ENCODE measurements at places on chromosomes 2 and 18. TPM values are rescaled to one million over a fixed set of nuclear protein-coding genes. Genes with fewer than 3 reads are reported as not detected.

The MAB21L4 gene
- not detected for total RNA-seq

The TRIM43 gene
- not detected for total RNA-seq

The ST8SIA3 gene
- not detected for total RNA-seq

GRCh38 chr18:28167835-28168349, 9.0 kb downstream of the CDH2 start:
- no peak overlapping the region for H3K4me3 ChIP-seq
- no peaks in the 10 kb centered on the region for H3K36me3 ChIP-seq
- H3K4me1 ChIP-seq, result no peaks in the 10 kb centered on the region

DNA sequence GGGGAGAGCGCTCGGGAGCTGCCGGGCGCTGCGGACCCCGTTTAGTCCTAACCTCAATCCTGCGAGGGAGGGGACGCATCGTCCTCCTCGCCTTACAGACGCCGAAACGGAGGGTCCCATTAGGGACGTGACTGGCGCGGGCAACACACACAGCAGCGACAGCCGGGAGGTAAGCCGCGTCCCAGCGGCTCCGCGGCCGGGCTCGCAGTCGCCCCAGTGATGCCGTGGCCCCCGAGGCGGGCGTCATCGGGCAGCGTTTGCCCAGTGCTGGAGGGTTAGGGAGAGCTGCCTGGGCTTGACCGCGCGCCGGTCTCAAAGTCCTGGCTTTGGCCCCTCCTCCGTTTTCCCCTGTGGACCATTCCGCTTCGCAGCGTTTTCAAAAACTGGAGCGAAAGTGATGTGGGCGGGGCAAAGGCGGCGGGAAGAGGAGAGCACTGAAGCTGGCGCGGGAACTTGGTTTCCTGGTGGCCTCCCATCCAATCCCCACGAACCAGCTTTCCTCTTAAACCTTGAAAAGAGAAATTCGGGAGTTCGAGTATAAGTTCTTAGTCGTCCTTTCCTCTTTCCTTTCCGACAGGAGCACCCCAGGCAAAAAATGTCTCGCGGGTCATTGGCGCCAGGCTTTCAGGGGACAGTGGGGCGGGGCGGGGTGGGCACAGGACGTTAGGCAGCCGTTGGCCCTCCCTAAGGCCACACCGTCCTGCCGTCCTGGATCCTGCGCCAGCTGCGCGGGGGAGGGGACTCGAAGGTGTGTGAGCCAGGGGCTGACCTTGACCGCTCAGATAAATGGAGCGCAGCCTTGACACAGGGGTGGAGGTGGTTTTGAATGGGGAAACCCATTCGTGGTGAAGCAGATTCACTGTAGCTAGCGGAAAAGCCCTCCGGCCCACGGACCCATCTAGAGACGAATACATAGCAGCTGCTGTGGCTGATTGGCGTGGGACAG, 821 bp downstream of the TYMS start:
- H3K27me3 ChIP-seq, result no peaks in the 10 kb centered on the region
- H3K4me3 ChIP-seq, result peak overlapping the region; percentile 57
- peaks cover 15% of the 10 kb centered on the region for H3K4me1 ChIP-seq
- H3K36me3 ChIP-seq, result no peaks in the 10 kb centered on the region

DNA sequence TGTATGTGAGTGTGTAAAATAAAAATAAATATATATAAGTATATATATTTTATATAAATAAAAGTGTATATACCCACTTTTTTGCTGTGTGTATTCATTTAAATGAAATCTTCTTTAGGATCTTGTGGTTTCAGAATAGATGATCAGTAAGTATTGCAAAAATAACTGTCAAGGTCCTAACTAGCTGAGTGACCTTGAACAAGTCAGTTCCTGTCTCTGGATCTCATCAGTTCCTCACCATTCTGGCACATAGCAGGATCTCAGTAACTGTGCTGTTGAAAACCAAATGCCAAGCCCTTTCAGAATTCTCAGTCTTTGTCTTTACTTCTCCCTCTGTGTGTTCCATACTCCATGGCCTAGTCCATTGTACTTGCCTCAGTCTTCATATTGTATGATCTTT, 115.3 kb upstream of the CXCR4 start:
- H3K27me3 ChIP-seq, result no peaks in the 10 kb centered on the region
- no peak overlapping the region for H3K4me3 ChIP-seq
- no peak overlapping the region for H3K27ac ChIP-seq
- H3K4me1 ChIP-seq, result peaks cover 5% of the 10 kb centered on the region

The SCN2A gene
- total RNA-seq, result not detected

The TCF7L1 gene
- 0.16 TPM for total RNA-seq

The CFC1 gene
- total RNA-seq, result not detected

- no peak overlapping the region for H3K27ac ChIP-seq
- DNase-seq, result no peak
- H3K4me3 ChIP-seq, result no peak overlapping the region
- H3K4me1 ChIP-seq, result no peaks in the 10 kb centered on the region
- no peaks in the 10 kb centered on the region for H3K36me3 ChIP-seq
Measured at GRCh38 chr2:55934337-55934736, 10.8 kb upstream of the EFEMP1 start.

DNA sequence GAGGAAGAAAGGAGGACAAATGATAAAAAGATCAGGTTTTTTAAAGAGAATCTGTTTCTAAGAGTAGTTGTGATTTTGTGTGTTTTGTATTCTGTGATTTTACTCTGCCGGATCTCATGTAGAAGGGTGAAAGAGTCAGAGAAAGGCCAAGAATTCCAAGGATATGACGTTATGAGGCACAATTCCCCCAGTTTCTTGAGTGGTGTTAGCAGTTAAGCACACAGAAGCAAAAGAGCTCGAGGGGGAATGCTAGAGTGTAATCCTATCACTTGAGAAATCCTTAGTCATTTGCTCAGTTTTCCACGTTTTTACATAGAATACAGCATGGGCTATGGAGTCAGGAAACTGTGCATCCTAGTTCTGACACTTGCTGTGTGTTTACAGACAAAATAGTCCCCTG, 34.8 kb downstream of the METTL4 start:
- H3K4me1 ChIP-seq, result no peaks in the 10 kb centered on the region
- no peaks in the 10 kb centered on the region for H3K27me3 ChIP-seq
- no peak overlapping the region for H3K27ac ChIP-seq
- no peak for DNase-seq

GRCh38 chr2:158797963-158798700, 3.0 kb downstream of the DAPL1 start:
- H3K4me1 ChIP-seq, result no peaks in the 10 kb centered on the region
- H3K27ac ChIP-seq, result no peak overlapping the region
- no peaks in the 10 kb centered on the region for H3K36me3 ChIP-seq
- no peaks in the 10 kb centered on the region for H3K27me3 ChIP-seq

GRCh38 chr2:182068811-182069210, 83.2 kb downstream of the PPP1R1C start:
- H3K27me3 ChIP-seq, result no peaks in the 10 kb centered on the region
- no peak for DNase-seq
- no peaks in the 10 kb centered on the region for H3K4me1 ChIP-seq
- no peak overlapping the region for H3K4me3 ChIP-seq
- no peak overlapping the region for H3K27ac ChIP-seq
- H3K36me3 ChIP-seq, result no peaks in the 10 kb centered on the region

GRCh38 chr2:109406301-109406700, 207.5 kb downstream of the SEPTIN10 start:
- H3K4me3 ChIP-seq, result no peak overlapping the region
- no peaks in the 10 kb centered on the region for H3K27me3 ChIP-seq
- no peaks in the 10 kb centered on the region for H3K36me3 ChIP-seq
- DNase-seq, result no peak

The ACKR3 gene
- total RNA-seq, result 3.6 TPM

DNA sequence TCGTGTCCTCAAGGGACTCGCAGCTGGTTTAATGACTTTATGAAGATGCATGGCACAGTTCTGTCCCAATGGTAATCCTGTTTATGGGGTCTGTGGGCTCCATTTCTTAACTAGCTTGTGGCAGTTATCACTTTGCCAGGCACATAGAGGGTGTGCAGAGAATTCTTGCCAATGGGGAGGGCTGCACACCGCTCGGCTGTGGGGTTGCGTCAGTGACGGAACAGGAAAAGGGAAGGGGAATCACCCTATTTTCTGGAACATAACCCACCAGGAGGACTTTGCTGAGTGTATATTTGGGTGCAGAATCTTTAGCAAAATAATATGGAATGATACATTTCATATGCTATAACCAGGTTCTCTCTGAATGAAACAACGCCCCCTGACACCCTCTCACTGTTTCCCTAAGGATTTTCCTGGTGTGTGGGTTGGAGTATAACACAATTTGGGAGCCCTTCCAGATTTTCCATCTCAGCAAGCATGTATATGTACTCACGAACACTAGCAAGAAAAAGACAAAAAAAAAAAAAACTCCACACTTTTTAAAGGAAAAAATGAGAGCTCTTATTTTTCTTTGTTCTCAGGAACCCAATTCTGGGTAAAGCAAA, 43.9 kb upstream of the TRIB2 start:
- no peak overlapping the region for H3K4me3 ChIP-seq
- H3K27me3 ChIP-seq, result no peaks in the 10 kb centered on the region
- no peak for DNase-seq
- no peaks in the 10 kb centered on the region for H3K36me3 ChIP-seq
- no peaks in the 10 kb centered on the region for H3K4me1 ChIP-seq
- no peak overlapping the region for H3K27ac ChIP-seq

DNA sequence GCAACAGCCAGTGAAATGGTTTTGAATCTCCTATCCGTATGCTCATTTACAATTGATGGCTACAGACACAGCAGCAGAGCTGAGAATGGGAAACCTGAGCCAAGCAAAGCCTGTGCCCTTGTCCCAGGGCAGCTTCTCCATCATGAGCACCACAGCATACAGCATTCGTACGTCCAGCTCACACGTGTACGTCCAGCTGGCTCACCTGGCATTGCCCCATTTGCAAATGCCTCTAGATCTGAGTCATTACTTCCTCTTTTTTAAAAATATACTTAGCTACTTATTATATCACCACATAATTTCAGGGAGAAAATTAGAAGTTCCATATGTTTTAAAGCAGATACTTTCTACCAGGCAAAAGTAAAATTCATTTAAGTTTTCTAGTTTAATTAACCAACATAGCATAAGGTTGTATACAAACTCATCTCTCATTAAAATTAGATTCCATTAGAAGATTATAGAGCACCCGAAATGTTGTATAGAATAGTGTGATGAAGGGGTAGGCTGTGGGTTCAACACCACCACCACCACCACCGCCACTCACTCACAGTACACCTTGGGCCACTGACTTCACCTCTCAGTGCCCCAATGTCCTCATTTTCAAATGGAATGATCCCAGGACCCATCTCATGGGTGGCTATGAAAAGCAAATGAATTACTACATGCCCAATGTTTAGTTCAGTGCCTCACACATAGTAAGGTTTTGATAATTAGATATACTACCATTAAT, 31.4 kb upstream of the TMEM177 start:
- H3K36me3 ChIP-seq, result no peaks in the 10 kb centered on the region
- no peak for DNase-seq
- H3K4me1 ChIP-seq, result no peaks in the 10 kb centered on the region
- no peak overlapping the region for H3K4me3 ChIP-seq
- no peak overlapping the region for H3K27ac ChIP-seq

The SGPP2 gene
- 4.0 TPM for total RNA-seq

DNA sequence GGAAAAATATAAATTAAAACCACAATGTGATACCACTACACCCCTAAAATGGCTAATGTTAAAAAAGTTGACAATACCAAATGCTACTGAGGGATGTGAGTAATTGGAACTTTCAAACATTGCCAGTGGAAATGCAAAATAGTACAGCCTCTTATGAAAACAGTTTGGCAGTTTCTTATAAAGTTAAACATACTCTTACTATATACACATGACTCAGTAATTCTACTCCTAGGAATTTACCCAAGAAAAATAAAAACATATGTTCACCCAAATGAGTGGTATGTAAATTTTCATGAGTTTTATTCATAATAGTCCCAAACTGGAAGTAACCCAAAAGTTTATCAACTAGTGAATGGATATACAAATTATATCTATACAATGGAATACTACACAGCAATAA, 228.0 kb downstream of the CYP26B1 start:
- H3K27me3 ChIP-seq, result no peaks in the 10 kb centered on the region
- H3K4me1 ChIP-seq, result no peaks in the 10 kb centered on the region
- no peak for DNase-seq
- no peak overlapping the region for H3K27ac ChIP-seq

GRCh38 chr18:45686891-45687611, 36.9 kb upstream of the SLC14A1 start:
- no peaks in the 10 kb centered on the region for H3K27me3 ChIP-seq
- H3K27ac ChIP-seq, result peak overlapping the region; percentile 69
- no peaks in the 10 kb centered on the region for H3K36me3 ChIP-seq
- H3K4me1 ChIP-seq, result peaks cover 35% of the 10 kb centered on the region
- DNase-seq, result peak; percentile 52

DNA sequence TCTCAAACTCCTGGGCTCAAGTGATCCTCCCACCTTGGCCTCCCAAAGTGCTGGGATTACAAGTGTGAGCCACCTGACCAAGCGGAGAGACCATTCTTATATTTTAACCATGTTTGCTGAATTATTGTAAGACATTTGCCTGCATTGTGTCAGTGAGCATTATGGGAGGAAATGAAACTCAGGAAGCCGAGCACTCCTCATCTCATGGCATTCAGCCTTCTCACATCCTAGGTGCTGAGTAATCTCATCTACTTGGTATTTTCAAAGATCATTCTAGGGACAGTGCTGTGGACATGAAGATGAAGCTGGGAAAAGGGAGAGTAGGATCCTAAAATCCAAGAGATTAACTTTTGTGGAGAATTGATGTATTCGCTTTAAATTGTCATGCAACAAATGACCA, 66.1 kb downstream of the NAPG start:
- H3K27me3 ChIP-seq, result peaks cover 3% of the 10 kb centered on the region
- no peaks in the 10 kb centered on the region for H3K36me3 ChIP-seq
- DNase-seq, result no peak
- H3K27ac ChIP-seq, result no peak overlapping the region
- H3K4me1 ChIP-seq, result no peaks in the 10 kb centered on the region

- DNase-seq, result no peak
- no peaks in the 10 kb centered on the region for H3K36me3 ChIP-seq
- H3K27ac ChIP-seq, result no peak overlapping the region
- no peak overlapping the region for H3K4me3 ChIP-seq
Measured at GRCh38 chr2:10922307-10923007, 10.7 kb downstream of the KCNF1 start.

DNA sequence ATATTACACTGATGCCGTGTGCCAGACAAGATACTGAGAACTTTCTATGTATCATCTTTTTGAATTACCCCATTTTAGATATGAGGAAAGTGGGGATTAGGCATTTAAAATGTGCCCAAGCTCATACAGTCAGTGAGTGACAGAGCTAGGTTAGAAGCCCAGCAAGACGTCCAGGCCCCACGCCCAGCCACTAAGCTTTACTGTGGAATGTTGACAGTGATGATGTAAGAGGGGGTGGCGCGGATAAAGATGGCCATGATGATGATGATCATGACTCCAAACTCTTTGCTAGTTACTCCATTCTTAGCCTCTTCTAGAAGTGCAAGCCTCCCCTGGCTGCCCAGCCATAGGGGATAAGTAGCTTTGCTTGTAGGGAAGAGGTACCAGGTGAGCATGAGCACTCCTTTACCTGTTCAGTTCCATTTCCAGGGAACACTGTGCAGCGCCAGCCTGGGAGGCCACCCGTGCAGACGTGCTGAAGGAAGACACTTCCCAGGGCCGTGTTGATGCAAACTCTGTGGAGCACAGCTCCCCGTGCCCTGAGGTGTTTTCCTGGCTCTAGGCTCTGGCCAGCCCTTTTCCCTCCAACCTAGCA, 65.5 kb downstream of the BCL2L11 start:
- no peak for DNase-seq
- no peaks in the 10 kb centered on the region for H3K4me1 ChIP-seq
- no peak overlapping the region for H3K27ac ChIP-seq
- no peaks in the 10 kb centered on the region for H3K36me3 ChIP-seq

Measured in T-cell (primary cell).